Activated naive CD8-positive, alpha-beta T cell treated with anti-CD3 and anti-CD28 coated beads, Interleukin-2, amount 50 U/mL, for 16 hours (primary cell): ENCODE measurements at places on chromosomes 7 and 10.

GRCh38 chr10:43461950-43462349 lies 25.0 kb downstream of the ZNF487 start:
- DNase-seq, result no peak

DNA sequence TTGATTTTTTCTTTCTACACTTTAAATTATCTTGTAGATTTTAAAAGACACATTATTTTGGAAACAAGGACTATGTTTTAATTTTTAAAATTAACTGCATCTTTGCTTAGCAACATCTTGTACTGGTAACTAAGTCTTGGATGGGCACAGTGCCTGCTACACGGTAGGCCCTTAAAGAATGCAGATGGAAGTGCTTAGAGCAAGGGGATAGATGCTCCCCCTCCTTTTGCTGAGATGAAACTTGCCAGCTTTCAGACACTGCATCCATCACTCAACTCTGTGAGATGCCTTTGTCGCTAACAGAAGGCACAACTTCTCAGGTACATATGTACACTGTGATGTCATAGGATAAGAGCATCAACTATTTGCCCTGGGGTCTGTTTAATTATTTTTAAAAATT lies 103.9 kb downstream of the LRRC18 start:
- DNase-seq, result no peak

- no peak for DNase-seq
Observed at GRCh38 chr7:6917258-6917657, 91.2 kb upstream of the CCZ1B start.

DNA sequence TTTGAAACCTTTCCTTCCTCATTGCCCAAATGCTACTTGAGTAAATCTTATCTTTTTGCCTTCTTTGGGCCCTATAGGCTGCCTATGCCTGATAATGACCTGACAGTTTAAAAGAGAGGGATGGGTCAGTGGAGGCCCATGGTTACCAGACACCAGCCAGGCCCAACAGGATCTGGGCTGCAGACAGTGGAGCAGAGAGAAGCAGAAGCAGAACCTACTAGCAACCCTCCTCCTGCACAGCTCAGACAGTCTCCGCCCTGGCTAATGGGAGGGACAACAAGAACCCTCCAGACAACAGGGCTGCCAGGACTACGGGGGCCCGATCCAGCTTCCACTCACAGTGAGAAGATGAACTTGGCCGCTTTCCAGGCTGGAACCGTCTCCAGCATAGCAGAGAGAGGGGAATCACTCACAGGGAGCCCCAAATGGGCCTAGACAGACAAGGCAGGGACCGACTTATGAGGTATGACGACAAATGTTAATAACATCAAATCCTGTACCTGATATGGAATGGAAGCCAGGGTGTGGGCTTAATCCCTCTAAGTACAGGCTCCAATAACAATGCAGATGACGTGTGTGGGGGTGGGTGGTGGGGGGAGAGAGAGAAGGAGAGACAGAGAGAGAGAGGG lies 31.7 kb upstream of the DGKI start:
- DNase-seq, result no peak

- DNase-seq, result no peak
Observed at GRCh38 chr7:122067077-122067476, 77.0 kb downstream of the AASS start.

- DNase-seq, result no peak
Observed at GRCh38 chr10:34433241-34434076, 381.6 kb downstream of the PARD3 start.

- no peak for DNase-seq
Observed at GRCh38 chr10:100729862-100730724, 15.3 kb upstream of the PAX2 start.

DNA sequence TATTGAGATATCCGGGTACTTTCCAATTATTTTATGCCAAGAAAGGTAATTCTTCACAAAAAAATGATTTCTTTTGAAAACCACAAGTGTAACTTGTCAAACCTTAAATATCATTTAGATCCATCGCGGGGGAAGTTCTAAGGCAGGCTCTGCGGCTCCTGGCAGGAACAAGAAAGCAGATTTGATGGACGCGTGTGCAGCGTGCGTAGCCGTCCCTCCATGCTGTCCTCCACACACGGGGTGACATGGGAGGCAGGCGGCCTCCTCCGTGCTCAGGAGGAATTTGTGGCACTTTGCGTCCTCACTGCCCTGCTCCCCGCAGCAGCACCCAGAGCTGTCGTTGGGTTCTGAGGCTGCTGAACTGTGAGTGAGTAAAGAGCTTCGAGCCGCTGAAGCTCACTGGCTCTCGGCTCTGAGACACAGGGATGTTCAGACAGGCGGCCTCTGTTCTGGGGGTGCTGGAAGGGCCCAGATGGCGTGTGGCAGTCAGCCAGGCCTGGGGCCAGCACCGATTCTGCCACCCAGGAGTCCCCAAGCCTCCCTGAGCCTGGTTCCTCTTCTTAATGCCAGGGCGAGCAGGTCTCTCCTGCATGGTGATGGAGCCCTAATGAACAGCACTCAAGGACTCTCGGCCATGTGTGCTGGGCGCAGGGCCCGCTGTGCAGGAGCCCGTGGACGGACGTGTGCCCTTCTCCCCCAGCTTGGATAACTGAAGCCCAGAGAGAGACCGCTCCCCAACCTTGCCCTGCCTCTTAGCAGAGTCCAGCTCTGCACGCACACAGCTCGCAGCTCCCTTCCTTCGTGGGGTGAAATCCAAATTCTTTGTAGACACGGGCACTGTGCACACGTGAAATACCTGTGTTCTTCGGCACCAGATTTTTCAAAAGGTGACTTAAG lies 185.4 kb upstream of the SHH start:
- no peak for DNase-seq

DNA sequence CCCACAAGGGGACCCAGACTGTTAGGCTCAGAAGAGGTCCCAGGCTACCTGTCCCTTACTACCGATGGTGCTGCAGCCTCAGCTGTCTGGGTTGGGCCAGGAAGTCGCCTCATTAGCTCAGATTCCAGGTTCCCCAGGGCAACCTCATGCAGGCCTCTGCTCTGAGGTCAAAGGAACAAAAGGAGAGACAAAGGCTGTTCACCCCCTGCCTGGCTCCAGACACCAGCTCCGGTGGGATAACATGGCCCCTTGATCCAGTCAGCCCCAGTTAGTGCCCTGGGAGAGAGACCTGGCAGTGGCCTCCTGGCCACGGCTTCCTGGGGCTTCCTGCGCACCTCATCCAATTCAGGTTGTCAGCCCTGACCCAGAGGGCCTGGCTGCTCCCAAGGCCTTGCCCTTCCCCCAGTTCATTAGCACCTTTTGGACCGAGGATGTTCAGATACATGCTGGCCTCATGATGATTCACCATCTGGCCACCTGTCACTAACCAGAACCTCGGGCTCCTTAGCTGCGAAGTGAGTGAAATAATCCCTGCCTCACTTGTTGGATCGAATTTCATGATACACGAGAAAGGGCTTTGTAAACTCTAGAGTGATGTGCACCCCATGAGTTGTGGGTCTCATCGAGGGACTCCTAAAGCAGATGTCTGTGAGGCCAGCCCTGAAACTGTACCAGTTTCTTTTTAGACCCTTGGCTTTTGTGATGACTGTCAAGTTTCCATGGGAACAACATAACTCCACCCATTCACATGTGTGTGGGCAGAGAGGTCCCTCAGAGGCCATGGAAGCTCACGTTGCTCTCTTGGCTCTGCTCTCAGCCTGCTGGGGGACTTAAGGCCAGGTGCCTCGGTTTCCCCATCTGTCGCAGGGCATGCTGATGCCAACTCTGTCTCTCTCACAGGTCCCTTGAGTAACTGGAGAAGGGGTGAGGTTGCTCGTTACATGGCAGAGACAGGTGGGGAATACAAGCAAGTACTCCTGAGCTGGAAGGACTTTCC lies 79.5 kb upstream of the PCBD1 start:
- DNase-seq, result no peak

DNA sequence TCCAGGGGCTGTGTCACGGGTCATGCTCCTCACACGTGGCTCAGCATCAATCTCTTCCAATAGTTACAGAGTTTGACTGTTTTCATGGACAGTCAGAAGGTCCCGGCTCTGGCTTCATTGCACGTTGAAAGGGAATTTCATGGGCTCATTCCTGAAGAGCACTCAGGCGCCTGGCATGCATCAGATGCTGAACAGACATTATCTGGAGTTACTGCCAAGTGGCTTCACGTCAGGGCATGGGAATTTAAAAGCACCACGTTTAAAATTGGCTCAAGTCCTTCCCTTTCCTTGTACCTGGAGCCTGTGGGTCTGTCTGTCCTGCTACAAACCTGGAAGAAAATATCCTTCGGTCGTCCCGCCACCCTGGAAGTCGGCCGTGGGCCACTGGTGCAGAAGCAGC lies 50.4 kb downstream of the CFAP46 start:
- no peak for DNase-seq

GRCh38 chr7:120170834-120171233 lies 102.1 kb upstream of the KCND2 start:
- no peak for DNase-seq

GRCh38 chr7:11413901-11414300 lies 418.1 kb downstream of the THSD7A start:
- no peak for DNase-seq

- no peak for DNase-seq
Observed at GRCh38 chr7:132464740-132465139, 111.5 kb downstream of the PLXNA4 start.

DNA sequence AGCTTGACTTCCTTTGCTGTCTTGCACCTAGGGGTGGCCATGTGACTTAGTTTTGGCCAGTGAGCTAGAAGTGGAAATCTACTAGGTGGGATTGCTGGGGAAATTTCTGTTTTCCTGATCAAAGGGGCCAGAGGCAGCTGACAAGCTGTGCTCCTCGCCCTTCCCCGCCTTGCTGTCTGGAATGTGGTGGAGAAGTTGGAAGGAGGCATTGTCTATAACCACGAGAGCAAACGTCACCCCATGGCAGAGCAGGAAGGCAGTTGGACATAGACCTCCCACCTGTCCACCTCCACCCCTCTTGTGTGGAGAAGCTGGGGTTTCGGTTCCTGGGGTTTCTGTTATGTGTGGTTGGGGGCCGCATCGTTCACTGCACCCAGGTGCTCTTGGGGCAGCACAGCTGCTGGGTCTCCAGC lies 7.3 kb downstream of the SFRP5 start:
- DNase-seq, result no peak

DNA sequence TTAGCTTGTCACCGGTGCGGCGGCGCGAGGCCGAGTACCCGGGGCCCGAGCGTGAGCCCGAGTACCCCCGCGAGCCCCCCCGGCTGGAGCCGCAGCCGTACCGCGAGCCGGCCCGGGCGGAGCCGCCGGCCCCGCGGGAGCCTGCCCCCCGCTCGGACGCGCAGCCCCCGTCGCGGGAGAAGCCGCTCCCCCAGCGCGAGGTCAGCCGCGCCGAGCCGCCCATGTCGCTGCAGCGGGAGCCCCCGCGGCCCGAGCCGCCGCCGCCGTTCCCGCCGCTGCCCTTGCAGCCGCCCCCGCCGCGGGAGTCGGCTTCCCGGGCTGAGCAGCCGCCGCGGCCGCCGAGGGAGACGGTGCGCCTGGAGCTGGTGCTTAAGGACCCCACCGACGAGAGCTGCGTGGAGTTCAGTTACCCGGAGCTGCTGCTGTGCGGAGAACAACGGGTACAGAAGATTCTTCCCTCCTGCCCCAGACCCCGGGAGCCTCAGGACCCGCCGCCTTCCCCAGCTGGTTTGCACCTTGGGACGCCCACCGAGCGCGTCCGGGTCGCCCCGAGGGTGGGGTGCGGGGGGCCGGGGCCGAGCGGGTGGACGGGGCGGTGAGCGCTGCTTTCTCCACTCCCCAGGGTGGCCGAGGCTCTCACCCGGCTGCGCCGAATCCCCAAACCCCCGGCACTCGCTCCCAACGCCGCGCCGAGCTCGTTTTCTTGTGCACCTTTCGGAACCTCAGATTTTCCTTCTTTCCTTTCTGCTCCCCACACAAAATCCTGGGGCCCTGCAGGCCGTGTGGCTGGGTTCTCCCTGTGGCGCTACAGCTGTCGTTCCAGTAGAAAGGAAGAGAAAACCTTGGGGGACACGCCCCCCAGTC lies 708 bp downstream of the UBN2 start:
- DNase-seq, result no peak

DNA sequence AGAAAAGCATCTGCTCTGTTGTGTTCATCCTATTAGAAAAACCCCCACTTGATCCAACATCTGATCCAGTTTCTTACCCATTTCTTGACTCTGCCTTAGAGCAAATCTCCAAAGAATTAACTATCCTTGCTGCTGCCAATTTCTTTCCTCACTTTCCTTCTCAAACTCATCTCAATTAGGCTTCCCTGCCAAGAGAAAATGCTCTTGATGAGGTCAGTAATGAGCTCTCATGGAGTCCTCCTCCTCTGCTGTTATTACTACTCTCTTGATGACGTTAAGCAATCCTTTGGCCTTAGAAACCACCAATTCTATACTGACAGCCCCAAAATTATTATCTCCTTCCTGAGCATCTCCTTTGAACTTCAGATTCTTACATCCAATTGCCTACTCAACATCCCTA lies 162.0 kb upstream of the FAM13C start:
- DNase-seq, result no peak

- no peak for DNase-seq
Observed at GRCh38 chr7:70321016-70321590, 722.8 kb downstream of the AUTS2 start.

DNA sequence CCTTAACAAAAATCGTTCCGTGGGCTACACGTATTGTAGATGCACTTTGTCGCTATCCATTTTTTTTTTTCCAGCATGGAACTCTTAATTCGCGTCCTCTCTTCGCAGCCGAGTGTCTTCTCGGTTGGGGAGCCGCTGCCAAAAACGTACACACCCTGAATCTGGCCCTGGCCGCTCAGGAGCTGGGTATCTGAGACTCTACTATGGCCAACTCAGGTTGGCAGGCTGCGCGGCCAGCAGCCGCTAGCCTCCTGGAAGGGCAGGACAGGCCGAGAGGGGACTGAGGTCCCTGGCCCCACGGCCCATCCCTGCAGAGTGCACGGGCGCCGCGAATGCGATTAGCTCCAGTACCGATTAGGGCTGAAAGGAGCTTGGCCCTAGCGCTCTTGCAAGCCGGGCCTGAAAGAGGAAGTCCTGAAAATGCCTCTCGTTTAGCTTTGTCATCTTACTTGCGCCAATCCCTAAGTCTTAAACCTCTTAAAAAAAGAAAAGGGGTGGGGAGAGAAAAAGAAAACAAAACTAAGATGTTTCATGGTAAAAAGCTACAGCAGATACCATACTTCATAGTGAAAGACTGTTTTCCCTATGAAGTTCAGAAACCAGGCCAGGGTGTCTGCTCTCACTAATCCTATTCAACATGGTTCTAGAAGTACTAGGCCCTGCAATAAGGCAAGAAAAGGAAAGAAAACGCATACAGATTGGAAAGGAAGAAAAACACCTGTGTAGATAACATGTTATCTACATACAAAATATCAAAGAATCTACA lies 113.2 kb upstream of the RHEB start:
- peak; percentile 4 for DNase-seq

- DNase-seq, result no peak
Observed at GRCh38 chr10:48758411-48758810, 73.7 kb downstream of the WDFY4 start.

DNA sequence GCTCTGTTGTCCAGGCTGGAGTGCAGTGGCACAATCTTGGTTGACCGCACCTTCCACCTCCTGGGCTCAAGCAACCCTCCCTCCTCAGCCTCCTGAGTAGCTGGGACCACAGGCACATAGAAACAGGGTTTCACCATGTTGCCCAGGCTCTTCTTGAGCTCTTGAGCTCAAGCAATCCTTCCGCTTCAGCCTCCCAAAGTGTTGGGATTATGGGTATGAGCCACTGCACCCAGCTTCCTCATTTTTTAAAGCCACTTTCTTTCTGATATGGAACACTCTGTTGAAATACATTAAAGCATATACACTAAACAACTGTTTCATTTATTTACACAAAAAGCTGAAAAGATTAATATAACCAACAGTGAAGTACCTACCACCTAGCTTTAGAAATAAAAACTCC lies 117.2 kb downstream of the CLEC2L start:
- no peak for DNase-seq

- no peak for DNase-seq
Observed at GRCh38 chr10:35421553-35422178, 85.4 kb downstream of the CCNY start.
